ENCODE measurements at places on chromosomes 11 and 22.

- peak; percentile 47 for DNase-seq
These were observed 8.4 kb downstream of the MSANTD2 start for GRCh38 chr11:124791626-124792341.

DNA sequence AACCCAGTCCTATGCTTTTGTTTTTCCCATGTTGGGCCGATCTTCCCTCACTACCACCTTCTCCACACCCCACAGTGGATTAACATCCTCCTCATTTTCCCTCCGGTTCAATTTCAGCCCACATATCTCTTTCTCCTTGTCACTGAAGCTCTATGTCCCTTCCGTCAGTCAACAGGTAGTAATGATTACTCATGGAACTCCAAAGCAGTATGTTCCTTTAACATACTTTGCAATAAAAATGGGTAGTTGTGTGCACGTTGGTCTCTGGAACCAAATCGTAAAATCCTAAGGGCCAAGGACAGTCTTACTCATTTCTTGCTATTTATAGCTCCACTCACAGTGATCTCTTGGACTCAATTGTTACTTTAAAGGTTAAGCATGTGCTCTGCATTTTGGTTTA, 20.2 kb downstream of the AMOTL1 start:
- no peak for DNase-seq

- peak; percentile 32 for DNase-seq
These were observed 4.4 kb downstream of the ALX4 start for GRCh38 chr11:44305470-44306051.

GRCh38 chr11:30489076-30489475, 97.1 kb downstream of the MPPED2 start:
- DNase-seq = no peak

DNA sequence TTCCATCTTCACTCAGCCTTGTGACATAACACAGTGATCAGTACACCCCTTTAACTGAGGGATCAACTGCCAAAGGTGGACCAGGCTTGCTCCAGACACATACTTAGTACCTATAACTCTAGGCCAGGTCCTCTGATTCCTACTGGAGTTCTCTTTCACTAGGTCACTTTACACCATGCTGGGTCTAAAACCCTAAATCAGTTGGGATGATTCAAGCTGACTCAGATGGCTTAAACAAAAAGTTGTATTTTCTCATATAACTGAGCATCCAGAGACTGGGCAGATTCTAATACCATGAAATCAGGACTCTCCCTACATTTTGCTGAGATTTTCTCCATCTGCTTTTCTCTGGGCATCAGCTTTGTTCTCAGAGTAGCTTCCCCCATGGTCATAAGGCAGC, 26.0 kb upstream of the FLI1 start:
- DNase-seq = no peak

DNA sequence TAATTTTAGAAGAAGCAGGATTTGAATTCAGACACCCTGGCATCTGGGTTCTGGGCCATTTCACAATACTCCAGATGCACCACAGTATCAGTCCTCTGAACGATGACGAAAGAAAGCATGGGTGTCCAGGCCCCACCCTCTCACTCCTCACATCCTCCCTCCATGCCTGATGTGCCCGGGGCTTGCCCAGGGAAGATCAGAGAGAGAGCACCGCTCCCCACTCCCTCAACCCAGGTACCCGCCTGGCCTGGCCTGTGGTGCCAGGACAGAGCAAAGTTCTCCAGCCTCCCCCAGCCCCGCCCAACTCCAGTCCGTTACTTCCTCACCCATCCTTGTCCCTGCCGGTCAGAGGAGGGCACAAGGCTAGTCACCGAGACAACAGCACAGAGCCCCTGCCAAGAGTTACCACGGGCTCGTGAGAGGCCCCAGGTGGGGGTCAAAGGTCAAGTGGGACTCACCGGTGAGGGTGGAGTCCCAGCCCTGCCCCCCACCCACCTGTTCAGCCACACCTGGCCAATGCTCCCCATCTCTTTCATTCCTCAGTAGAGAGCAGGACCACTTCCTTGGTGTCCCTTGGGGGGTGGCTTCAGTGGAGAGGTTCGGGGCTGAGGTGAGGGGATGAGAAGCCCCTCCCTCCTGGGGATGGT, 8.1 kb downstream of the BCL9L start:
- peak; percentile 94 for DNase-seq

GRCh38 chr22:45832959-45833580, 143.9 kb downstream of the WNT7B start:
- no peak for DNase-seq

GRCh38 chr11:69972351-69972802, 105.7 kb upstream of the ANO1 start:
- DNase-seq = no peak

- DNase-seq = peak; percentile 63
These were observed 101.4 kb upstream of the C11orf87 start for GRCh38 chr11:109320595-109320994.

DNA sequence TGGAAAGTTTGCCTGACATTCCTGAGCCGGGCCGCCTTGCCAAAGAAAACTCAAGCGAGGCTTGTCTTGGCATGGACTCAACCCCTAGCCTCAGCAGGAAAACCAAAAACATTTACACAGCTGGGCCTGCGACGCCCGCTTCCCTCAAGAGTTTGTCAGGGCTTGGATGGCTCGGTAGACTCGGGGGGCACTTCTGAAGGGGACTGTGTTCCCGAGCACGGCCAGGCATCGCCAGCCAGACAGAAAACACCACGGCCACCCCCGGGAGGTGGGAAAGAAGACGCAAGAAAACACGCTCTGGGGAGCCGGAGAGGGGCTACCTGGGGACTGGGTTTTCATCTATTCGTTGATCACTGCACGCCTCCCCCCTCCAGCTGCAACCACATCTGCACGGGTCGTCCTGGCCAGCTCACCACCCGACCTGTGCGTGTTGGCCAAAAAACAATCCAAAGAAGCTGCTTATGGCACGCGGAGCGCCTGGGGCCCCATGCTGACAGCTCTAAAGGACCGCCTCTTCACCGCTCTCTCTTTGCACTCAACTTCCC, 380.7 kb downstream of the MN1 start:
- peak; percentile 81 for DNase-seq

DNA sequence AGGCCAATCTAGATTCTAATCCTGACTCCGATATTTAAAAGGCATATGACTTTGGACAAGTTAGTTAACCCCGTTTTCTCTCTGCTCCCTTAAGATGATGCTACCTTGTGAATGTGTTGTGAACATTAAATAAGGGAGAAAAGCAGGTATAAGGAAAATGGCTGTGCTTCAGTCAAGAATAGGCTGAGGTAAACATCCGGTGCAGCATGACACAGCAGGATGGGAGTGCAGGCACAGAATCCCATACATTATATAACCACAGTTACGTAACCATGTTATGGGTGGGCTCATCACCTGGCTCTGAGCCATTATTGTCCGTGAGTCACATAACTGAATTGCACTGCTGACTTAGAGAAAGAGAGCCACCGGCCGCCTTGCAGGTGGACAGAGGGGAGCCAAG, 382.2 kb upstream of the ANO5 start:
- peak; percentile 4 for DNase-seq

DNA sequence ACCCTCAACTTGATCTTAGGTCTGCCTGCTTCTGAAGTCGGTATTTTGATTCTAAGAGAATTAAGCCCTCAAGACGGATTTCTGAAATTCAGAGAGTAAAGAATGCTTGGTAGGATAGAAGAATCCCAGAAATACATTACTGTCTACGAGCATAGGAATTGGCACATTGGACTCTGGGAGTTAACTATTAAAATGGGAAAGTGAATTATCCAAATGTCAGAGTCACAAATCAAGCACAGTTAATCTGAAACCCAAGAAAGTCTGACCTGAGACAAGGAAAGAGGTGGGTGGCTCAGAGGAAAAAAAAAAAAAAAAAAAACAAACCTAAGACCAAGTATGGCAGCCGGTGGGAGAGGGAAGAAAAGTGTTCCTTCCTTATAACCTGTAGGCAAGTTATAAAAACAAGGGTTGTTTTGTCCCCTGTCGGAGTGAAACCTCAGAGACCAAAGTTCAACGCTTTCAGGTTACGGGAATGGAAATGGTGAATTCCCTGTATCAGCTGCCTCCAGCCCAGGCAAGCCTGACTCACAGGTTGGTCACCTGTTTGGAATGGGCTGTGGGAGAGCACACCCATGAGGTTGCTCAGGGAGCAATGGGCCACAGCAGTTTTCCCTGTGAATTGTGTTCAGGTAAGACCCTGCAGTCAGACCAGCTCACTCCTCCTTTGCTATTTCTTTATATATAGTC, 139.0 kb downstream of the ETS1 start:
- peak; percentile 89 for DNase-seq

DNA sequence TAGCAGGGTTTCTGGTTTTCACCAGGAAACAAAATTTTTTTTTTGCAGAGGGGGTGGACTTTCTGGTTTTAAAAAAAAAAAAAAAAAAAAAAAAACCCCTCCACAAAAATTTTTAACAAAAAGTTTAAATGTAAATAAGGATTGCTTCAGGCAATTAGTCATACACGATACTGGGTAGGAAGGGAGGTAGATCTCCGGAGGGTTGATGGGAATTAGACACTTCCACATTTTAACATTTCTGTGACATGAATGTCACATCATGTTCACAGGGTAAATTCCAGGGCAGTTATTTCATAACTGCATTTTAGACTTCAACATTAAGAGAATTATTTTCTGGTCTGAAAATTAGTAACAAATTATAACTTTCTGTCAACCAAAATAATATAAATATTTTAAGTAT, 15.9 kb downstream of the NUP98 start:
- DNase-seq = peak; percentile 68

DNA sequence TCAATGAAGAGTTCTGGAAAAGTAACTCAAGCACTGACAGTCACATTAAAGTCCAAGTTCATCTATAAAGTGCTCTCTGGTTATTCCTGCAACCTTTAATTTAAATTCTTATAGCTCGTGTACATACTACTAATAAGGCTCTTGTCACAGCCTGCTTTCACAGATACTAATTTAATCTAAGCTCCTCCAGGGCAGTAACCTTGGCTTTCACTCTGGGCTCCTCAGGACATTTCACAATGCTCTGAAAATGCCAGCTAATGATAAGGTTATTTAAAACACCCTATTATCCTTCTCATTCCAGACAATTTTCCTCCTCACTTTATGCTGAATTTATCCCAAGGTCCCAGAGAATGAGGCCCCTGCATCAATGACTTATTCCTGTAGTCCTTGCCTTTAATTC, 242.7 kb upstream of the CCDC90B start:
- no peak for DNase-seq

- no peak for DNase-seq
These were observed 802.3 kb upstream of the ARHGAP42 start for GRCh38 chr11:99884750-99885149.

- DNase-seq = peak; percentile 79
These were observed 14.5 kb downstream of the XNDC1N start for GRCh38 chr11:71913756-71914526.

GRCh38 chr11:117187007-117187406, 8.5 kb downstream of the SIDT2 start:
- DNase-seq = no peak

- DNase-seq = peak; percentile 80
These were observed 19.6 kb upstream of the CCDC134 start for GRCh38 chr22:41780746-41781505.

DNA sequence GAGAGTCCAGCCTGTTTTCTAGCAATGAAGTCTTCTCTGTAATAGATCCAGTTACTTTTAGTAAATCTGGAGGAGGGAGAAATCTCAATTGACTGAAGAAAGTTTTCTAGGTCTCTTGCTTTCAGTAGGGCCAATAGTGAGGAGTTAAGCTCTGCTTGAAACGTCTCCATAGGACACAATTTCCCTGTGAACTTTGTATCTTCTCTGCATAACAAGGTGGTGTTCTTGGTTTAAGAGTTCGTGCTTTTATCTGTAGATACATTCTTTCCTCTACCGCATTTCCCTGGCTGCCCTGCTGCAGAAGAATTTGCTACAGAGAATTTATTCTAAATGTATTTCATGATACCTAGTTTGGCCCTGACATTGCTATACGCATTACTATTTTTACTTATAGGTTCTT, 183.1 kb downstream of the ARHGAP42 start:
- no peak for DNase-seq

DNA sequence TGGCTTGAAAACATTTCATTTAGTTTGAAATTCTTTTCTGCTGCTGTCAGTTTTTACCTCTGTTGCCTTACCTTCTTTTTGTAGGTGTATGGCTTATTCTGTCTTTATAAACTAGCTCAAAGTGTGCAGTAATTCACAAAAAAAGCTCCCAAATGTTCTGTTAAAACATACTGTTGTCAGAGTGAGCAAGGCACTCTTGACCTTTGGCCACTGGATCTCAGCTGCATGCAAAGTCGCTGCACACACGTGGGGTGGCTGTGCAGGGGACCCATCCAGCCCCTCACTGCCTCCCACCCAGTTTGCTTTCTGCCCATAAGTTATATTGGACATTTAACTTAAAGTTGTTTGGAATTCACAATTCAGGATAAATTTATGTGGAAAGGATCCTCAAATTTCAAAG, 92.2 kb downstream of the AMOTL1 start:
- no peak for DNase-seq

- DNase-seq = peak; percentile 26
These were observed 14.0 kb upstream of the ARHGAP8 start for GRCh38 chr22:44738347-44738715.

DNA sequence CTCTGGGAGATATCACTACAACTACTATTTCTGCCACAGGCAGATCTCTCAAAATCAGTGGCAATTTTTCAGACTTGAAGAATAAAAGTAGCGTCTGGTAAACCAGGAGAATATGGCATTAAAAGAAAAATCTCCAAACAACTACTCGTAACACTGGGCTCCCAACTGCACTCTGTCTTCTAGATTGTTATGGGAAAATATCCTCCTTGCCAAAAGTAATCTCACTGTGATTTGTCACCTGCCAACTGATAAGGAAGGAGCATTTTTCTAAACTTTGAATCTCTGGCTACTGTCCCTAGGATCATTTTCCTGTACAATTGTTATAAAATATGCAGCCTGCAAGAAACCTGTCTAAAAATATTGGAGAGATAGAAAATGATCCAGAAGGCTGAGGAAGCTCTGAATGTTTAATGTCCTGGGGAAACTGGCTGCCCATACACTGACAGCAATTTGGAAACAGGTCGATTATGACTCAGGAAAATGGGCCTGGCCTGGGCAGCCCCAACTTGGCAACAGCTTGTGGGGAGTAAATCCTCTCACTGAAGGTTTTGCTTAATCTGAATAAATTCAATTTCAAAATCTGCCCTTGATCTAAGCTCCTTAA, 90.5 kb upstream of the DBX1 start:
- no peak for DNase-seq

GRCh38 chr11:2512431-2513407, 67.9 kb downstream of the KCNQ1 start:
- no peak for DNase-seq

DNA sequence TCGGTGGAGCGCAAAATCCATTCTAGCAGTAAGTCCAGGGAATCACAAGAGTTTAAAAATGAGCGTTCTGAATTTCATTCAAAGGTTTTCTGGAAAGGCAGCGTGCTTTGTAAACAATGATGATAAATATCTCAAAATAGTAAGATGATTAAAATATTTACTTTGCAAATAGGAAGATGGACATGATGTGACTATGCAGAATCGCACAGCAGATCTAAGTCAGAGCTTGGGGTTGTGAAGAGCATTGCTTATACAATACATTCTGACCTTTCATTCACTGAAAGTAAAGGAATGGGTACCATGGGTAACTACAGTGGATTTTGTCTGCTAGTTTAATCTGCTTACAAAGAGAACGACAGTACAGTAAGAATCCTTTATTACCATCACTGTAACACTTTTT, 77.5 kb downstream of the PPP6R3 start:
- DNase-seq = no peak
